ENCODE measurements at places on chromosomes 5 and 9.

- no peak for DNase-seq
Observed at GRCh38 chr9:31243386-31243785, 1141.1 kb upstream of the ACO1 start.

DNA sequence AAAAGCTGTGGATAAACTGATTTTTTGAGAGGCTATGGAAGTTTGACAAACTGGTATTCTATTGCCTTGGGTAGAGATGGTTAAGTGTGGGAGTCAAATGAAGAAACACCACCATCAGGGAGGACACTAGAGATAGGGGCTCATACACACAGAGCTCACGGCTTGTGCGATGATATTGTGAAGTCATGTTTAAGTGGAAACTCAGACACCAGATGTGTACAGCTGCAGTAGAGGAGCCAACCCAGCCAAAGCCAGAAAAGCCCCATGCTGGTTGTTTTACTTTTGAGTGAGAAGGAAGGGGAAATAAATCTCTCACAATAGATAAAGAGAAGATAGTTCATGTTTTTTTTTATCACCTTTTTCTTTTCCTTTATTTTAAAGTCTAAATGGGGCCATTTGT, 377.7 kb downstream of the DMRT2 start:
- DNase-seq, result no peak

GRCh38 chr5:149422366-149423048, 43.4 kb upstream of the IL17B start:
- DNase-seq, result no peak

DNA sequence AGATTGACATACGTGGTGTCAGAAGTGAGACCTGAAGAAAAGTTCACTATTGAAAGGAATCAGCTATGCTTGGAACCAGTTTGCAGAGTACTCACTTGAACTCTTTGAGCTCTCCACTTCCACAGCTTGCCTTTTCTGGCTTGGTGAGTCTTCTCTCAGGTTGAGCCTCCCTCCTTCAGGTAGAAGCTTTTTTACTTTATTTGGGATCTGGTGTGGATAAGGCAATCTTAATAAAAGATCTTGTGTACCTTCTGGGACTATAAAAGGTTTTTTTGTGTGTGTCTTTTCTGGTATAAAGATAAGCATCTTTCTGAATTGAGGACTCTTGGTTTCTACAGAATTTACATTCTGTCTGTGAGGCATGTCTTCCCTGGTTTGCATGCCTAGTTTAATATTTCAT, 5.4 kb upstream of the CPLANE1 start:
- DNase-seq, result no peak

- DNase-seq, result no peak
Observed at GRCh38 chr5:2703615-2704014, 47.9 kb downstream of the IRX2 start.
